ENCODE measurements at places on chromosomes 6 and 20.

DNA sequence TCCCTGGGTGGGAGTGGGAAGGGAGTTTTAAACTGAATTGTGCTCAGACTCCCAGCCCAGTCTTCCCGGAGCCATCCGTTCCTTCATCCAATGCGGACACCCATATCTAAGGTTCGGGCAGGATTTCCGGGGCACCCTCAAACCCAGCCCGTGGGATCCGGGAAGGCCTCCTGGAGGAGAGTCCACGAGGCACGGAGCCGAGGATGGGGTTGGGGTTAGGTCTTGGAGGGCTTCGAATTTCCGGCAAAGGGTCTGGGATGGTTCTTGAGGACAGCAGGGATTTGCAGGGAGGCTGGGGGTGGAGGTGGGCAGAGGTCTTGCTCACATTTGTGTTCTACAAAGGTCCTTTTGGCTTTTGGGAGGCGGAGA, 49.5 kb upstream of the SLC32A1 start:
- DNase-seq: no peak

DNA sequence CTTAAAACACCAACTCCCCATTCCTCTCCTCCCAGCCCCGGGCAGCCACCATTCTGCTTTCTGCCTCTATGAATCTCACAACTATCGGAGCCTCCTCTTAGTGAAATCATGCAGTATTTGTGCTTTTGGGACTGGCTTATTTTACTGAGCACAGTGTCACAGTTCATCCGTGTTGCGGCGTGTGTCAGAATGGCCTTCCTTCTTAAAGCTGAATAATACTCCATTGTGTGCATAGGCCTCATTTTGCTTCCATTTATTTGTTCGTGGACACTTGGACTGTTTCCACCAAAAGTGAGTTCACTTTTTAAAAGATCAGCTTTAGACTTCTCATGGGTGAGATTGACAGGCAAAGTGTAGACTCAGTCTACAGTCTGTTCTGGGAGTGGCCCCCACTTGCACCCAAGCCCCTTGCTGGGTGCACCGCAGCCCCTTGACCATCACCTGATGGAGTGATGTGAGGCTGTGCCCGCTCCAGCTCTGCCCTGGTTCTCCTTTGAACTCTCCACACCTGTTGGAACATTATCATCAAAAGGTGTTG, 12.6 kb downstream of the DUSP22 start:
- DNase-seq: no peak

GRCh38 chr20:62969179-62969760, 16.8 kb downstream of the SLC17A9 start:
- DNase-seq: no peak

DNA sequence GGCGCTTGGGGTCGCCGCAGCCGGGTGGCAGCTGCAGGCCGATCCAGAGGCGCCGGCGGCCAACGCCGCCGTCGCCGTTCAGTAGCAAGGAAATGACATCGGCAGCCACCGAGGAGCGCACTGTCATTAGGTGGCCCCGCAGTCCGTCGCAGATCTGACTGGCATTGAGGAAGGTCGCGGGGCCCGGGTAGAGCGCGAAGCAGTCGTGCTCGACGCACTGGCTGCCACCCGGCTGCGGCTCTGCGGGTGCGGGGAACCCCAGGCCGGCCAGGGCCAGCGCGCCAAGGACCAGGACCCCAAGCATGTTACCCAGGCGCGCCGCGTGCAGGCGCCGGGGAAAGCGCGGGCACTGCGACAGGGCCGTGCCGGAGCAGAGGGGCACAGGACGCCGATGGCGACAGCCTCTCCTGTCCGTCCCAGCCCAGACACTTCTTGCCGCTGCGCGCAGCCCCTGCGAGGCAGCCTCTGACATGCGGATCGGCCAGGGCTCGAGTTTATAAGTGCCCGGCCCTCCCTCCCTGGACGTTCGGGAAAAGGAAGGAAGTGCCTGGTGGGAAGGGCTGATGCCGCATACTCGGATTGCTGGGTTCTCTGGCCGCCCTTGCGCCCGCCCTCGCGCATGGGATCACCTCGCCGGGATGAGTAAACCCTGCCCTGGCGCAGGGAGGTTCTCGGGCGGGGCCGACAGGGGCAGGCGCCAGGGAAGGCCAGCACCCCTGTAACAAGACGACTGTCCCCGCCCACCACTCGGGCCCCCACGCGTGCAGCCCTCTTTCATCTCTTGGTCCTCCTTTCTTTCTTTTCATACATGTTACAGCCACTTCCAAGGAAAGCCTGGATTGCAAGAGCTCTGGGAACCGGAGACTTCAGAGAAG, at the start of gene THBD:
TSS of gene THBD (minus strand) at position 472 of the 875 bp plus-strand sequence. CDS start at position 304, 168 bp downstream.
- DNase-seq: peak; percentile 90

DNA sequence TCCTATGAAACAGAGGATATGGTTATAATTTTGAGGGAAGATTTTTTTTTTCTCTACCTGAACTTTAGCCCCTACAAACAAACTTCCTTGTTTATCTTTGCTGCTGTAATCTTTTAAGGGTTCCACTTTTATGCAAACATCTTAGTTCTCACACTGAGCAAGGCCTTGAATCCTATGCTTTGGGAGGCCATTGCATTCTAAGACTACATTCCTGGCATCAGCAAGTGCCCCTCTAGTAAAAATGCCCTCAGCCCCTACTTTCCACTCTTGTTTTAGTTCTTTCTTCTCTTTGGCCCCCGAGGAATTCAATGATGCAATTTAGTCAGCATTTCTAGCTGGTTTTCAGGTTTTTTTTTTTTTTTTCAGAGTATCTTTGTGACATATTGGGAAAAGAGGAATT, 8.1 kb upstream of the AHI1 start:
- no peak for DNase-seq

GRCh38 chr20:54139188-54139587, 34.6 kb downstream of the CYP24A1 start:
- DNase-seq: no peak

- no peak for DNase-seq
Observed at GRCh38 chr6:30007132-30007764, 53.8 kb upstream of the POLR1H start.

- peak; percentile 40 for DNase-seq
Observed at GRCh38 chr6:98920904-98921431, 26.8 kb downstream of the FBXL4 start.

All from suppressor macrophage (primary cell).